ENCODE measurements at places on chromosomes 3 and 15.

DNA sequence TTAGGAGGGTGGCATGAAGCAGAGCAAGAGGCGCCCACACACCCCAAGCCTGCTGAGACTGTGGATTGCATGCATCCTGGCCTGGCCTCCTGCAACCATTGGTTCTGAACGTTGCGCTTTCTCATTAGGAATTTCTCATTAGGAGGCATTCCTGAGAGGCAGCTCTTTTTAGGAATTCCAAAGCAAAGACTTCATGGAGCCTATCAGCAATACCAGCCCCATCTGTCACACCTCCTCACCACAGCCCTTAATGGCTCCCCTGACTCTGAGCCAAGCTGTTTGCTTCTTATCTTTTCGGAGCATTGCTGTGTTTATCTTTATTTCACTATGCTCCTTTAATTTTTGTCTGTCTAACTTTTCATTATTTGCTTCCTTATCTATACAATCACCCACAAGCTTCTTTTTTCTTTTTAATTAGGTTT is 226.9 kb downstream of the CACNA2D3 start:
- no peak for DNase-seq

DNA sequence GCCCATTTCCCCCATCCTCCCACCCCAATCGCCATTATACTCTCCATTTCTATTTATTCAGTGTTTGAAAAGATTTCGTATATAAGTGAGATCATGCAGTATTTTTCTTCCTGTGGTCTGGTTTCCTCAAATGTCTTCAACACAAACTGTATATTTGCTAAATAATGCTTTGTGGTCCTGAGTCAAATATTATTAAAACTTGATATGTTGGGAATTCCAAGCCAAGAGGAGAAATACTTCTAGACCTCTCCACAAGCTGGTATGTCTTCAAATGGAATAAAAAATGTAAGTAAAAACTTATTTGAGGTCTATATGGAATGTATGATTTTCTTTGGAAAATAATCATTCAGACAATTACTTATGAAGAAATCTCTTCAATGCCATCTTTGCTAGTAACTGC is 122.5 kb upstream of the TSC22D2 start:
- no peak for DNase-seq

DNA sequence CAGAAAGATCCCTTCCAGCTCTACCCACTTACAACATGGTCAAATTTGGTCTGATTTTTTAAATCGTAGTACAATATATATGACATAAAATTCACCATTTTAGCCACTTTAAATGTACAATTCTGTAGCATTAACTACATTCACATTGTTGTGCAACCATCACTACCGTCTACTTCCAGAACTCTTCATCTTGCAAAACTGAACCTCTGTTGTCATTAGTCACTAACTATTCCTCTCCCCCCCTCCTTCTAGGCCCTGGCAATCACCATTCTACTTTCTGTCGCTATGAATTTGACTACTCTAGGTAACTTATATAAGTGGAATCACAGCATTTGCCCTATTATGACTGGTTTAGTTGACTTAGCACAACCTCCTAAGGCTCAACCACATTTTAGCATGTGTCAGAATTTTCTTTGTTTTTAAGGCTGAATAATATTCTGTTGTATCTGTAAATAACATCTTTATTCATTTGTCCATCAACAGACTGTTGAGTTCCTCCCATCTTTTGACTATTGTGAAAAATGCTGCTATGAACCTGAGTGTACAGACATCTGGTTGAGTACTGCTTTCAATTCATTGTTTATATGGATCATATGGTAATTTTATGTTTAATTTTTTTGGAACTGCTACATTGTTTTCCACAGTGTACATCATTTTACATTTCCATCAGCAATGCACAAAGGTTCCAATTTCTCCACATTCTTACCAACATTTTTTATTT is 35.5 kb upstream of the CCR2 start:
- DNase-seq, result no peak

DNA sequence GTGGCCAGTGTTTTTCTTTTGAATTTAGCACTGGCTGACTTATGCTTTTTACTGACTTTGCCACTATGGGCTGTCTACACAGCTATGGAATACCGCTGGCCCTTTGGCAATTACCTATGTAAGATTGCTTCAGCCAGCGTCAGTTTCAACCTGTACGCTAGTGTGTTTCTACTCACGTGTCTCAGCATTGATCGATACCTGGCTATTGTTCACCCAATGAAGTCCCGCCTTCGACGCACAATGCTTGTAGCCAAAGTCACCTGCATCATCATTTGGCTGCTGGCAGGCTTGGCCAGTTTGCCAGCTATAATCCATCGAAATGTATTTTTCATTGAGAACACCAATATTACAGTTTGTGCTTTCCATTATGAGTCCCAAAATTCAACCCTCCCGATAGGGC is 43.5 kb downstream of the AGTR1 start:
- no peak for DNase-seq

DNA sequence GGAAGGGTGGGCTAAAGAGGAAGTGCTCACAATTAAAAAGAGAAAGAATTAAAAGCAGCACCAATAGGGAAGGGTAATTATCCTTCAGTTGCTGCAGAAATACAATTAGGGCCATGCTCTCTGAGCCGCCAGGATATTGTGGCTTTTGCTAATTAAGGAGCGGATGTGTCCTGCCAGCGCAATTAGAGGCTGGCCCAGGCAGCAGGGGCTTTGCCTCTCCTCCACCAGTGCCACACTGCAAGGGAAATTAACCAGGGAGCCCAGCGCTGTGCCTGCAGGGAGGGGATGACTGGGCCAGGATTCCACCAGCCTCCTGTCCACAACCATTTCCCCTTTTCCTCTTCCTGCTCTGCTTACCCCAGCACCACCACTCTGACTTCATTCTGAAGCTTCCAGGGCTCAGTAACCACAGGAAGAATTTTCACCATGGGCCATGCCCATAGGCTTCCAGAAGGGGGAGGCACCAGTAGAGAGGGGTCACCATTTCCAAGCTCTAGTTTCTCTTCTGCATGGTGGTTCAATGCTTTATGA is 10.4 kb upstream of the AEN start:
- no peak for DNase-seq

- DNase-seq, result no peak
Measured at GRCh38 chr15:93288728-93289294, 199.8 kb upstream of the RGMA start.

DNA sequence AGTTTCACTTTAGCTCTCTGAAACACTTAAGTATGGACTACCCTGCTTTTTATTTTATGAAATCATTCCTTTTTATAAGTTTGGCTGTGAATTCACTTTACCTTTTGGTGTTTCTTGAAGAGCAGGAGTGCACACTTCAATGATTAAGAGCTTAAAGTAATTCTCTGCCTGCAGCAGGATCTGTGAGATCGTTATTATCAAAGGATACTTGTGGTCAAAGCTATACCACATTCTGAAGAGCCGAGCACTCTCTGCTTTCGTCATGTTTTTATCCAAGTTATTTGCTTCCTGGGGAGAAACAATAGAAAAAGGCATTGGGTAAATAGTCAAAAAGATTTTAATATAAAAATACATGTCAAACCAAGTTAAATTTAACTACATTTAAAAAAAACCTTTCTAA is 243.7 kb downstream of the CHST2 start:
- DNase-seq, result no peak

- peak; percentile 83 for DNase-seq
Measured at GRCh38 chr15:78023865-78024518, 53.5 kb downstream of the TBC1D2B start.

- DNase-seq, result no peak
Measured at GRCh38 chr3:123042413-123042812, 14.8 kb upstream of the SEMA5B start.

DNA sequence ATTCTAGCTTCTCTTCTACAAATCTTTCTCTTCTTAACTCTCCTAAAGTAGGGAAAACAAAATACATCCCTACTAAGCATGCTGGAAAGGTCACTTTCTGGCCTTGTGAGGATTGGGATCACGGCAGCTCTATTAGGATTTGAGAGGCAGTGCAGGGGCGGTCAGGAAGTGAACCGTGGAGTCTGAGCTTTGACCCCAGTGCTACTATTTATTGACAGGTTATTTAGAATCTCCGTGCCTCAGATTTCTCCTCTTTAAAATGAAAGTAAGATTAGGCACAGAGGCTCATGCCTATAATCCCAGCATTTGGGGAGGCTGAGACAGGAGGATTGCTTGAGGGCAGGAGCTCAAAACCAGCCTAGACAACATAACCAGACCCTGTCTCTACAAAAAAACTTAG is 42.0 kb upstream of the CHRM5 start:
- DNase-seq, result no peak

DNA sequence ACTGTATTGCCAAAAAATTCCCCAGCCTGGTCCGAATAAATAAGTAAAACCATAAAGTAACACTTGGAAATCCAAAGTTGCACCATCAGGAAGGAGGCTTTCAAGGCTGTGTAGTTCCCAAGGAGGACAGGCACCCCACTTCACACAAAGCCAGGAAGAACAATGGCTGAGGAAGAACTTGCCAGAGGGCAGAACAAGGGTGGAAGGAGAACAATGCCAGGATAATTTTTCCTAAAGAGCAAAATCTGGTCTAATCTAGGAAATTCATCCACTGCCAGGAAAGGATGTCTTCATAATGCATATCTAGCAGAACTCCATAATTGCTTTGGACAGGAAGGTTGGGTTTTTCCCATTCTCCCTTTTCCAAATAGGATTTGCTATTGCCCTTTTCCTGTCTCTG is 15.7 kb upstream of the ARID3B start:
- no peak for DNase-seq

All from left hindlimb (tissue), 1 donor.